Stimulated activated CD8-positive, alpha-beta memory T cell treated with anti-CD3 and anti-CD28 coated beads, Interleukin-7, amount 100 ng/mL, for 1 hour (primary cell): ENCODE measurements at places on chromosomes 1 and 21.
A peak's percentile ranks its signal among the peaks of the same experiment; 100 is the strongest.

GRCh38 chr21:29299916-29300806 is 1.4 kb downstream of the BACH1 start:
- peak; percentile 5 for DNase-seq

DNA sequence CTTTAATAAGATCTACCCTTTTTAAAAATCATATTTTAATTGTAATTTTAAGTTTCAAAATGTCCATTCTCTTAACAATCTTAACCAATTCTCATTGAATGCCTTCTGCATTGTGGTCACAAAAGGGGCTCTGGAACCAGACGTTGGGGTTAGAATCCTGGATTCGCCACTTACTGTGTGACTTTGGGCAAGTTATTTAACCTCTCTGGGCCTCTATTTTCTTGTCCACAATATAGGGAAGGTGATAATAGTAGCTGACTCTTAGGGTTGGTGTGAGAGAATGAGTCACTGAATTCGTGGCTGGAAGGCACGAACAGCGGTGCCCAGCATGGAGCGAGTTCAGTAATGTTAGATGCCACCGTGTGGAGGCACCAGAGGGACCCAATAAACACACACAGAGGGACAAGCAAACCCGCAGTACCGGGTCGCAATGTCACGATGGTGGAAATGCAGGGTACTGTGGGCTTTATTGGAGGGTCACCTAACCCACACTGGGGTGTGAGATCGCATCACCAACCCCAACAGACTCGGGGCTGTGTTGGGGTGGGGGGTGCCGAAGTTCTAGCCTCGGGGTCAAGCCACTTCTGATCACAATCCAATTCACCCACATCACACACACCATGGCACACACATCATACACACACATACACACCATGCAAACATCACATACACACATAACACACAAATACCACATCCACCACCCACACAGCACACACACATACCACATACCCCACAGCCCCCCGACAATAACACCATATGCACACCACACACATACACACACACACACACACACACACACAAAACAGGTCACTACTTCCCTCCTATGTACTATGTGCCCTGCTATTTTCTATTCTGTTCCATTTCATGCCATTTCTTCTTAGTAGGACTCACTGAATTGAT is 27.0 kb upstream of the IFNAR2 start:
- no peak for DNase-seq

GRCh38 chr1:47325528-47325927 is 8.1 kb upstream of the CMPK1 start:
- no peak for DNase-seq

DNA sequence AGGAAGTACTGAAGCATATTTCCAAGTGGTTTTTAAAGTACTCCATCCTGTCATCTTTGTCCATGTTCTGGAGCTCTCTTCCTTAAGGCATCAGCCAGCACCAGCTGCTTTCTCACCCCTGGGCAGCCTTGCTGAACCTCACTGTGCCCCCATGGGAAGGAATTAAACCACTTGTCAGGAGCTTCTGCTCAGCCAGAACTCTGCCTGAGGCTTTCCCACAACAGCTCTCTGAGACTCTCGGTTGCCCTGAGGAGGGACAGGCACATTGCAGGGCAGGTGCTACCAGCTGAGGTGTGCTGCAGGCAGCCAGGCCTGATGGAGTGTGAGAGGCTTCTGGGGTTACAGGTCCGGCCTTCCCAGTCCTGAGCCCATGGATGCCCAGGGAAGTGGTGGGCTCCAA is 30.9 kb downstream of the FAM163A start:
- DNase-seq: no peak

DNA sequence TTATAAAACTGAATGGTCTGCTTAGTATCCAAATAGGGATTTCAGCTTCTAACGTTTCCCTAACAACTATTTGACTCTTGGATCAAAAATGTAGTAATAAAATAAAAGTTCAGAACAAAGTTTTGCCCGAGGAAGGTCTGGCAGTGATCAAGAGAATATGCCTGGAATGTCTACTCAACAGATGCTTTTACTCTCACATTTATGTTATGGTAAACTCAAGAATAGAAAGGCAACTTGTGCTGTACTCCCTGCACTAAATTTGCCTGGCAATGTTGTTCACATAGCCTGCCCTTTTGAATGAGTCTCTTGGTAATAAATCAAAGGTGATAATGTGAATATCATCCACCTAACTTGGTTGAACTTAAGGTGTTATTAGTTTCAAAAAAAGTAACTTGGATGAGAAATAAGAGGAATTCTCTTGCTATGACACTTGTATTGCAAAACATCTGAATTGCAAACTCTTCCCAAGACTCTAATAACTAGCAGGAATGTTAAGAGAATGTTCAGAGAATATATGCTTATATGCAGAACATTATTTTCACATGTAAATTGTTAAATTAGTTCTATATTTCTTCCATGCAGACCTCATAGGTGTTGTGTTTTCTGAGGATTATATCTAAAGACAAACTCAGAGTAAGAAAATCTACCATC is 215.8 kb downstream of the COL24A1 start:
- DNase-seq: no peak

DNA sequence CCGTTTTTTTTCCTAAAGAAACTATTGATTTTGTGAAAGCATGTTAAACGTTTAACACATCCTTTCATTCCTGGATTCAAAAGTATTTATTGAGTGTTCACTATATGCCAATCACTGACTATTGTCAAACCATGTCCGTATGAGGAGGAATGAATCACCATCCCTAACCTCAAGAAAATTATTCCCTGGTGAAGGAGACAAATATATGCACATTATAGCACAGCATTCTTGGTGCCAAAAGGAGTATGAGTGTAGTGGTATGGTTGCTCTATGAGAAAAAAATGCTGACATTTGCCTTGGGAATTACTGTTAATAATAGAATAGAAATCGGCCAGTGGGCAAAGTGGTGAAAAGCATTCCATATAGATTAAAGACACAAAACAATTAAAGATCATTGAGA is 1390.1 kb downstream of the MRPL39 start:
- DNase-seq: no peak

DNA sequence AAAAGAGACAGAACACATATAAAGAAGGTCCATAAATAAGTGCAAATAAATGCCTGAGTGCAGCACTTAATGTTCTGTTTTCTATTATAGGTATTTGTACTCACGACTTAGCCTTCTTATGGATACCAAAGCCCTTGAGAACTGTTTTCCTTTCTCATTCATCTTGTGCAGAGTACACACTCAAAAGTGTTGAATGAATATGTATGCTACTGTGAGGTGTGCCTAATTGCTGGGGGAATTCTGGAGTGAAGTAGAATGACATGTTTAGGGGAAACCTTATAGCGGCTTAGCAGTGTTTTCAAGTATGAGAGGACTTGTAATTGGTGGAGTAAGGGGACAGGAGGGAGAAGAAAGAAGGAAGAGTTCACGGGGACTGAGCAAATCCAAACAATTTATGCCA is 157.6 kb downstream of the CACNA1E start:
- DNase-seq: no peak

GRCh38 chr1:115713906-115714305 is 54.6 kb downstream of the CASQ2 start:
- DNase-seq: no peak

DNA sequence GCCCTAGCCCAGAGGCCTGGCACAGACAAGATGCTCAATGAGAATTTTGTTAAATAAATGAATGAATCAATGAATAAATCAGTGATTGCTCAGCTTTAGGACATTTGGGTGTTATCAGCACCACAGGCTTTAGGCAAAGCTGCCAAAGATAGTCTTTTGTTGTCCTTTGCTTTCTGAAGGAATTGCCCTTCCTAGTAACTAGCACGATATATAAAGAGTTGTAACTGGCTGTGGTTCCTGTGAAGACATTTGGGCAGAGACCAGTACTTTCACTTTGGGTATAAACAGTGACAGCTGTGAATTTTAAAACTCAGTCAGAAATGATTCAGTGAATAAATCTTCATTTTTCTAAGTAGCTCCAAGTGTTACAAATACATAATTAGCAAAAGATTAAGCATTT is 13.3 kb downstream of the RNU5D-1 start:
- DNase-seq: no peak

- DNase-seq: no peak
Observed at GRCh38 chr1:46246548-46247435, 771 bp upstream of the RAD54L start.

DNA sequence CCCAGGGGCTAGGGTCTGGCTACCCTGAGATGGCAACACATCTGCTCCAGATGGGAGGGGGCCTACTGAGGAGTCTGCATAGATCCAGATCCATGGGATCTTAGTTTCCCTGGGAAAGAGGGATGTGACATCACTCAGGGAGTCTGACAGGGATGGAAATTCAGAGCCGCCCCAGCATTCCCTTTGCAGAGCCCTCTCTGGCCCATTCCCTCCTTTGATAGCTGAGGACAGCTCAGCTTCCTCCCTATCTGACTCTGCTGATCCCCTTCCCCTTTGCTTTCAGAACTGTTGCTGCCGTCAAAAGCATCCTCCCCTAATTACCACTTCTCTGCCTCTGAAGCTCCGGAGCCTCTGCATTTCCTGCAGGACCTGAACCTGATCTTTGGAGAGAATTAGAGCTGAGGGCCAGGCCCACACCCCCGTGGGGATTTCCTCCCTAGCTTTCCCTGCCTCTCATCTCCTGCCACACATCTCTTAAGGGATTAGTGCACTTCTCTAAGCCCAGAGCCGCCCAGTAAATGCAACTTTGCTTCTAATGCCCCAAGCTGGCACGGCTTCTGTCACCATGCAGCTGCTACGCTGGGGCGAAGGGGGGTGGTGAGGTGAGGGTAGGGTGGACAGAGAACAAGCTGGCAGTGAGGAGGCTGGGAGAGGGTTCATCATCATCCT is 9.5 kb upstream of the ASCL5 start:
- DNase-seq: no peak

DNA sequence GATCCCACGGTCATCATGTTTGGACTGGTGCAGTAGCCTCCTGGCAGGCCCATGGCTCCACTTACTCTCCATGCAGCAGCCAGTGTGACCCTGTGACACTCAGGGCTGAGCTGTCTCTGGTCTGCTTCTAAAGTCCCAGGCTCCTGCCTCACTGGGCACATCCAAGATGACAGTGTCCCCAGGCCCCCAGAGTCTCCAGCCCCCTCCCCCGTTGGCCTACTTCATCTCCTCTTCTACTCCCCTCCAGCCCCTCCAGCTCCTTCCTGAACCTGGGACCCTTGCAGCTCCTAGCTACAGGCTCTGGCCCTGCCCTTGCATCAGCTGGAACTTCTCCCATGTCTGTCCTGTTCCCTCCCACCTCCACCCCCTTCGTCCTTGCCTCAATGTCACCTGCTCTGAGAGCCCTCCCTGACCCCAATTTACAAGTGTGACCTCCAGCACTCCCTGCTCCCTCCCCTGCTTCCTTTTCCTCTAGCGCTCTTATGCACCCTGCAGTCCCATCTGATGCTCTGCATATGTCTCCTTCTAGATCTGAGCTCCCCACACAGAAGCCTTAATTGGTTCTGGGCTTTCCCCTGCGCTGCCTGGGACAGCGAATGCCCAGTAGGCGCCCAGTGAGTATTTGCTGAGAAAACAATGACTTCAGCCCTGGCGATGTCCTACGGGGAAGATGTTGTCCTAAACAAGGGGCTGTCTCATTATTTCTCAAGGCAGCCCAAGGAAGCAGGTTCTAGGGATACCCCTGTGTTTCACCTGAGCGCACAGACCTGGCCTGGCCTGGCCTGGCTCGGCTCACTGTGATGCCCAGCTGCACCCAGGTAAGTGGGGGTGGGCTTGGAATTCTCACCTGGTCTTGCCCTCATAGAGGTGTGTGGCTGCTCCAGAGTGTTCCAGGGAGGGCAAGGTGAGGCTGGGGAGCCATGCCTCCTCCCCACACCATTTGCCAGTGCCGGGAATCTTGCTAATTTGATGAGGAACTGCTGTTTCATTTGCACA is 600.6 kb downstream of the PTPRU start:
- DNase-seq: no peak

GRCh38 chr1:164712131-164713036 is 153.4 kb downstream of the PBX1 start:
- no peak for DNase-seq

- DNase-seq: no peak
Observed at GRCh38 chr1:92095874-92096273, 15.7 kb downstream of the BTBD8 start.

GRCh38 chr1:8134546-8135235 is 108.6 kb upstream of the ERRFI1 start:
- no peak for DNase-seq

DNA sequence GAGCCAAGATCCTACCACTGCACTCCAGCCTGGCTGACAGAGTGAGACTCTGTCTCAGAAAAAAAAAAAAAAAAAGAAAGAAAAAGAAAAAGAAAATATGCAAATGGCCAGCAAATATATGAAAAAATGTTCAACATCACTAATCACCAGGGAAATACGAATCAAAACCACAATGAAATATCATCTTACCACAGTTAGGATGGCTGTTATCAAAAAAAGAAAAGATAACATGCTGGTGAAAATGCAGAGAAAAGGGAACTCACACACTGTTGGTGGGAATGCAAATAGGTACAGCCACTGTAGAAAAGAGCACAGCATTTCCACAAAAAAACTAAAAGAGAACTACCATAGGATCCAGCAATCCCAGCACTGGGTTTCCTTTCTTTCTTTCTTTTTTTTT is 477.5 kb downstream of the SMYD3 start:
- no peak for DNase-seq
